ENCODE measurements at places on chromosomes 1 and 21.

GRCh38 chr1:111471012-111471411 lies 2.8 kb upstream of the C1orf162 start:
- no peak for DNase-seq

GRCh38 chr21:41717573-41718330 lies 49.1 kb downstream of the RIPK4 start:
- no peak for DNase-seq

- no peak for DNase-seq
These were observed 122.6 kb upstream of the PPP2R5A start for GRCh38 chr1:212162635-212163034.

GRCh38 chr1:23592209-23592892 lies 33.0 kb upstream of the ID3 start:
- DNase-seq: peak; percentile 94

- DNase-seq: no peak
These were observed 976.7 kb downstream of the TTLL7 start for GRCh38 chr1:83022206-83022605.

GRCh38 chr1:205319081-205320018 lies 2.2 kb downstream of the NUAK2 start:
- peak; percentile 65 for DNase-seq

GRCh38 chr1:223460566-223461189 lies 67.5 kb downstream of the CCDC185 start:
- no peak for DNase-seq

DNA sequence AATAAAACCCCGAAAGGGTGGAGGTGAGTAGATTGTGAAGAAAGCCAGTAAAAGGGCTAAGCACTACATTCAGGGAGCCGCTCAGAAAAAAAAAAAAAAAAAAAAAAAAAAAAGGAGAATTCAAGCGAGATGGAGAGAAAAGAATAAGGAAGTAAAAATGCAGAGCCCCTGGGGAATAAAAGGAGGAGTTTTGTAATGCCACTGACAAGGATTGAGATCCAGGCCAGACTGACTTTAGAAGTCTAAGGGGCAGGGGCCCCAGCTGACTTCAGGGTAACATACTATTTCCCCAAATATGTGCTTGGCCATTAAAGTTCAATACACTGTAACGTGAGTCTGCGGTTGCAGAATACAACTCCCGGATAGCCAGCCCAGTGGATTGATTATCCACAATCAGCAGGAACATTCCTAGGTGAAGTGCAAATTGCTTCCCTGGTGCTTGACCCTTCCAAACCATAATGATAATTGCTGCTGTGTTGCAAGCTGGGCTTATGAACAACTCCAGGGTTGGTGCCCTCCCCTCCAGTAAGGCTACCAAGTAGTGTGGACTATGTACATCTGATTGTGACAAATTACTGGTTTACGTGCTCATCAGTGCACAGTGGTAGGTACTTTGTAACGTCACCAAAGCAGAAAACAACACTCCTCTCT lies 30.7 kb upstream of the RRP15 start:
- no peak for DNase-seq

DNA sequence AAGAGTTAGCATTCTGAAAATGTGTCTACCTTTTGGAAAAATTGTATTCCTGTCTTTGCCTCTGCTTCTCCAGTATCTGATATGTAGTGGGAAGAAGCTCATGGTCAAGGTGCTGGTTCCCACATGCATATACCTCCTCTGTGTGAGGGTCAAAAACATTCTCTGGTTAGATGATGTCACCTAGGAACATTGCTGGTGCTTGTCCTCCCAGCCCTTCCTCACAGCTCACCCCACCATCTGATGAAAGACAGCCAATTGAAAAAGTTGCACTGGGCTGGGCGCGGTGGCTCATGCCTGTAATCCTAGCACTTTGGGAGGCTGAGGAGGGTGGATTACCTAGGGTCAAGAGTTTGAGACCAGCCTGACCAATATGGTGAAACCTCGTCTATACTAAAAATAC lies 154.4 kb downstream of the NR5A2 start:
- no peak for DNase-seq

DNA sequence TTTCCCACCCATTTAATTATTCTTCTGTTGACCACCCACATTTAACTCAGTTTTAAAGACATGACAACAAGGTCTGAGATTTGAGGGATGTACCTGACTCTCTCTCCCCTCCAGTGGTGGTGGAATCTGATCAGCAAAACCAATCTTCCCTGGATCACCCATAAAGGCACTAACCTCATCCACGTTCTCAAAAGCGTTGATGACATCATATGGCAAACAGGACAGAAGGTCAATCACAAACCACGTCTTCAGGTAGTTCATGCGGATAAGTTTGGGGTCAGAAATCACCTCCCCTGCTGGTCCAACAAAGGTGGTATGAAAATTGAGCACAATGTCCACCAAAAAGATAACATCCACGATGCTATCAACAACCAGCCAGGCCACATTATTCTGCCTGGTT lies 115.3 kb downstream of the KCNH1 start:
- DNase-seq: no peak

- no peak for DNase-seq
These were observed 4.5 kb upstream of the TRIM17 start for GRCh38 chr1:228420968-228421826.

- no peak for DNase-seq
These were observed 7.0 kb upstream of the SLC26A9 start for GRCh38 chr1:205950280-205950679.

GRCh38 chr1:240666568-240667198 lies 54.7 kb upstream of the GREM2 start:
- no peak for DNase-seq

GRCh38 chr1:66437136-66437401 lies 96.9 kb upstream of the SGIP1 start:
- no peak for DNase-seq

DNA sequence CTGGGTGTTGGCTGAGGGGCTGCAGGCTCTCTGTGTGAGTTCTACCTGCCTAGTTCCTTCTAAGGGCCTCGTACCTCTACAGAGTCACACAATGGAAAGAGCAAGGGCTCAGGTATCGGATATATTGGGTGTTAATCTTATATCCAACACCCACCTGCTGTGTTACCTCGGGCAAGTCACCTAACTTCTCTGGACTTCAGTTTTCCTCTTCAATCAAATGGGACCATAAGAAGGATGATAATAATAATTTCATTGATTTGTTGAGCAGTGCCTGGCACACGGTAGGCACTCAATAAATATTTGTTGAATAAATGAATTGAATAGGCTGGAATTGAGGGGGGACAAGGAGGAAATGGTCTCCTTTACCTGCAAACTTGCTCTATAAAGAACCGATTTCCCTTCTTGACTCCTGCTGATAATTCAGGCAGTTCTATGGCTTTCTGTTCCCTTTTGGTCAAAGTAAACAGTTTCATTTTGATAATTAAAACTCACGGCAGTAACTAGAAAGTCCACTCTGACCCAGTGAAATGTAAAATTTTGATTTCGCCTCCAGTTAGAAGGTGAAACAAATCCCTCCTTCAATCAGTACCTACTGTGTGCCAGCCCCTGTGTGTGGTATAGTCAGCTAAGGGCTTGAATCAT lies 16.5 kb upstream of the MAN1C1 start:
- DNase-seq: no peak

- peak; percentile 76 for DNase-seq
These were observed 84.9 kb downstream of the ITPKB start for GRCh38 chr1:226654046-226654667.

DNA sequence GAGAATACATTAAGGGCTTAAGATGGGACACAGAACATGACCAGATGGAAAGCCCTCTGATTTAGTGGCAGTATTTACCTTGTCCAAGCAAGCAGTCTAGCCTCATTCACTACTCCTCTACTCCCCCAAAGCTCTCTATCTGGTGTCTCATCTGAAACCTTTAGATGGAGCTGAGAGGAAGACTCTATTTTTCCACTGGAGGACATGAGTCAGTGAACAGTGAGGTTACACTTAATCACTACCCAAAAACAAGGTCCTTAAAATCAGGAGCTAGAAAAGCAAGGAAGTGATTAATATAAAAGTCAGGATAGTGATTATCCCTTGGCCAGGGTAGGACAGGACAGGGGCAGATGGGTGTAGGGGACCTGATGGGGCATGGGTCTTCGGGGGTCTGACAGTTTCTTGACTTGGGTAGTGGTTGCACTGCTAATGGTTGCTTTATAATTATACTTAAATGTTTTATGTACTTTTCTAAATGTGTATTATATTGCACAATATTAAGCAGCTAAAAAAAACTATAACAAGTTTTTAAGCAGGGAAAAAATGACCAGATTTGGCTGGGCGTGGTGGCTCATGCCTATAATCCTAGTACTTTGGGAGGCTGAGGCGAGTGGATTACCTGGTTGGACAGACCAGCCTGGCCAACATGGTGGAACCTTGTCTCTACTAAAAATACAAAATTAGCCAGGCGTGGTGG lies 3.0 kb downstream of the PTPN22 start:
- DNase-seq: peak; percentile 30

- no peak for DNase-seq
These were observed 20.7 kb upstream of the RCC2 start for GRCh38 chr1:17460219-17460618.

DNA sequence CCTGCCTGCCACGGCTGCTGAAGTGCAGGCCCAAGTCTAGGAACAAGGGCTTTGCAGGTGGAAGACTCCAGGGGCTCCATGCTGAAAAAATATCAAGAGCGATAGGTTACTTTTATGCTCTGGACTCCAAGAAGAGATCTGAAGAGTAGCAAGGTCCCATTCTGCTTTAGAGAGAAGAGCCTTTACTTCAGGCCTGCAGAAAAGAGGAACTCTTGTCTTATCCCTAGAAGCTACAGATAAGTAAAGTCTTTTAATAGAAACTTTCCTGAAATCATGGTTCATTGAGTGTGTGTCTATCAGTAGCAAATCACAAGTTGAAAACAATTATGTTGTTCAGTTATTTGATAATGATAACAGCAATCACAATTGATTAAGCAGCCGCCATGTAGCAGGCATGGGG lies 113.3 kb downstream of the TNR start:
- DNase-seq: no peak

DNA sequence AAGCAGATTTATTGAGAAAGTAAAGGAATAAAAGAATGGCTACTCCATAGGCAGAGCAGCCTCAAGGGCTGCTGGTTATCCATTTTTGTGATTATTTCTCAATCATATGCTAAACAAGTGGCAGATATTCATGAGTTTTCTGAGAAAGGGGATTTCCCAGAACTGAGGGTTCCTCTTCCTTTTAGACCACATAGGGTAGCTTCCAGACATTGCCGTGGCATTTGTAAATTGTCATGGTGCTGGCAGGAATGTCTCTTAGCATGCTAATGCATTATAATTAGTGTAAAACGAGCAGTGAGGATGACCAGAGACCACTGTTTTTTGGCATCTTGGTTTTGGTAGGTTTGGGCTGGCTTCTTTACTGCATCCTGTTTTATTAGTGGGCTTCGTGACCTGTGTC lies 16.8 kb upstream of the FMN2 start:
- DNase-seq: no peak

DNA sequence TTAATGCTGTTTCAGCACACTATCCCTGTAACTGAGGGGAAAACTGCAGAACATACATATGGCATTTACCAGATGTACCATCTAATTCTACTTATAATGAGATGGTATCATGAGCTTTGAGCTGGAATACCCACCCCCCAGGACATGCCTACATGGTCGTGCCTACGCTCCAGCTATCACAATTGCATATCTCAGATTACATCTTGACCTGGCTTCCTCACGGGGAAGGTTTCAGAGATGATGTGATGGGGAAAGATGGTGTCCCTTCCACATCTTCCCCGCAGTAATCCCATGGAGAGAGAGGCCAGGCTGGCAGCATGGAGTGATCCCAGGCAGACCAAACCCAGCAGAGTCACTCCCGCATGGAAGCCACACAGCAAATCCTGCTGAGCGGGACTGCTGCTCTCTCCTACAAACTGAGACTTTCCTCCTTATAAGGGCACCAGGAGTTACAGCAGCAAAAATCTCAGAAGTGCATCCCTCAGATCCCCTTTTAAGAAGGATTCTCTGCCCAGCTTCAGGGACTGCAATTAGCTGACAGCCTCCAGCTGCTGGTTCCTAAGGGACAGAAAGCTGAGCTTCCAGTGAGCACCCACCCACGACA lies 67.1 kb downstream of the KCNH1 start:
- no peak for DNase-seq

- DNase-seq: no peak
These were observed 67.8 kb upstream of the IPO9 start for GRCh38 chr1:201761178-201761577.

- peak; percentile 73 for DNase-seq
These were observed 24.2 kb upstream of the SYDE2 start for GRCh38 chr1:85224734-85225623.

- peak; percentile 26 for DNase-seq
These were observed 174.1 kb upstream of the IGSF21 start for GRCh38 chr1:17933501-17933900.

DNA sequence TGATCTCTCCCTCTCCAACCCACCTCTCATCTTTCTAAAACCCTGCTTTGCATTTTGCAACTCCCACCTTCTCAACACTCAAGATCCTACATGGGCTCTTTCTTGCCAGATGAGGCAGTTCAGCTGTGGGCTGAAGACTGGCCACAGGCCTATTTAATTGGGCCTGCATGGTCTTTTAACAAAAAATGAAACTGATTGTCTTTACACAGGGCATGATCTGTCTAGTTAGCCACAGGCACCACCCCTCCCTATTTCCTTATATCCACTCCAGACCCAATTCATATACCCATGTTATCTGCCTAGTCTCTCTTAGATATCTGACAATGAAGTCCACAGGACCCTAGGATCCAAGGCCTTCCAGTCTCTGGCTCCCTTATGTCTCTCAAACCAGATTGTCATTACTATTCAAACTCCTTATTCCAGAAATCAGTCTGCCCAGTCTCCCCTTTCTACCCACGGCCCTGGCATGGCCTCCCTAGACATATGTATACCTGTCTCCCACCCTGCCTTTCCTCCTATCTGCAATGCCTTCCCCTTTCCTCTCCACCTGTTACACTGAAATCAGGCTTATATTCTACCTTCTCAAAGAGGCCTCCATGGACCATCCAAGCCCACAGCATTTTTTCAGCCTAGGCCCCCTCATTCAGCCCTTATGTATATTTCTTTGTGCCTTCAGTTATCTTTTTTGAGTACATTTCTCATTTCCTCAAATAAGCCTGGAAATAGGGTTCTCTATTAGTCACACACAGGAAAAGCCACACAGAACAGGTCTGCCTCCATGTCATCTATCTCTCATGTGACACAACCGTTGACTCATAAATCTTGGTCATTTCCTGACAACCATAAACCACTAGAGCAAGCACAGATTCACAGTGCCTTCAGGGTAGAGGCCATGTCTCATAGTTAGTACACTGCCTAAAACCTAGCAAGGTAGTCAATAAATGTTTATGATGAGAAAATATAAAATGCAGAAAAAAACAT lies 39.0 kb downstream of the LPAR3 start:
- no peak for DNase-seq

GRCh38 chr1:194705123-194705854 lies 1518.9 kb upstream of the B3GALT2 start:
- DNase-seq: no peak

GRCh38 chr1:202255343-202255742 lies 61.7 kb downstream of the LGR6 start:
- DNase-seq: no peak
